ENCODE measurements at places on chromosomes 13 and 19.

GRCh38 chr19:6086068-6086788 lies 24.1 kb downstream of the RFX2 start:
- no peak for DNase-seq

DNA sequence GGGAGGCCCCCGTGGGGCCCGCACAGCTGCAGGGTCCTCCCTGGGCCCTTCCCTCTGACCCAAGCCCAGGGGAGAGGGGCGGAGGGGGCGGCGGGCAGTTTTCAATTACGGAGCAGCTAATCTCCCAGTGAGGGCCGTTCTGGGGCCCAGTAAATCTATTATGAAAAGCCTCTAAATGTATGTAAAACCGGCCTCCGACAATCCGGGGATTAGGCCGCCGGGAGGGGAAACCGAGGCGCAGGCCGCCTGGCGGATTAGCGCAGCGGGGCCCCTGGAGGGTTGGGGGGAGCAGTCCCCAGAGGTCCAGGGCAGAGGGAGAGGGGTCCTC lies 25.1 kb downstream of the EFNA2 start:
- DNase-seq: no peak

GRCh38 chr13:24159357-24159756 lies 1.2 kb upstream of the SPATA13 start:
- DNase-seq: no peak

- no peak for DNase-seq
Measured at GRCh38 chr19:13781547-13781946, 7.3 kb downstream of the C19orf53 start.

DNA sequence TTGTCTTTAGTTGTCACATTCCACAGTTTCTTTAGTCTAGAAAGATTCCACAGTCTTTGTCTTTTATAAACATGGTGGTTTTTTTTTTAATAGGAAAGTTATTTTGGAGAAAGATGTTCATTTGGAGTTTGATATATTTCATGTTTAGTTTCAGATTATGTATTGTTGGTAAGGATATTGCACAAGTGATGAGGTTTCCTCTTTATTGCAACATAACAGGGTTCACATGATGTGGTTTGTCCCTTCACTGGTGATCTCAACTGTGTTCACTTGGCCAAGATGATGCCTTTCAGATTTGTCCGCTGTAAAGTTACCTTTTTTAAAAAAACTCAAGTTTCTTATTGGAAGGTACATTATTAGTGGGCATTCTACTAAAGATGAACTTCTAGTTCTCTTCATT lies 3.2 kb downstream of the ZNF230 start:
- no peak for DNase-seq

GRCh38 chr13:20024702-20025101 lies 66.2 kb downstream of the ZMYM2 start:
- no peak for DNase-seq

DNA sequence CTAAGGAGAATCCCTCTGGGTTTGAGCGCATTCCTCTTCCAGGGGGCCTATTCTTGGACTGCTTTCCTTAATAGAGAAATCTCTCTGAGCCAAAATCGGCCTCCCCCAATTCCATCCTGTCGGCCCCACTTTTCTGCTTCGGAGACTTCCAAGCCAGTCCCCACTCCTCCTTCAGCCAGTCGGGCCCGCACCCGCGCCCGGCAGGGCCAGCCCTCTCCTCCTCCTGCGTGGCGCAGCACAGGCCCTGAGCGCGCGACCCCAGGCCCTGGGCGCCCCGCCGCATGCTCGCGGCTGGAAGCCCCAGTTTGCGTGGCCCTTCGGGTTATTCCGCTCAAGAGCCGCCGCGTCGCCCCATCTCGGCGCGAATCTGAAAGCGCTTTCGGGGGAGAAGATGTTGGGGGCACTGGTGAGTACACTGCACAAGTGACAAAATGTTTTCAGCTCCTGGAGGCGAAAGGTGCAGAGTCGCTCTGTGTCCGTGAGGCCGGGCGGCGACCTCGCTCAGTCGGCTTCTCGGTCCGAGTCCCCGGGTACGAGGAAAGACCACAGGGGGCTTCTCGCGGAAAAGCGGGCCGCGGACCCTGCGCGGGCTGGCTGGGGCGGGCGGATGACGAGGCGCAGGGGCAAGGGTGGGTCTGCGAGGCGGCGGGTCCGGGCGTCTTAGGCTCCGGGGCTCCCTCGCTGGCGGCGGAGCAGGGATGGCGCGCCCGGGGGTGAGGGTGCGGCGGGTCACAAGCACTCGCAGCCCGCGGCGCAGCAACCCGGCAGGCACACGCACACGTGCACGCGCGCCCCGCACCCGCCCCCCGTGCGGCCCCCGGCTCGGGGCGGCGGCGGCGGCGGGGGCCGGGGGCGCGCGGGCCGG lies at the start of gene IL17D:
Gene IL17D (plus strand): TSS at position 785 of the 865 bp plus-strand sequence. CDS start 303 bp downstream, outside the sequence.
- peak; percentile 32 for DNase-seq

GRCh38 chr13:28684257-28684656 lies 25.3 kb downstream of the POMP start:
- no peak for DNase-seq

DNA sequence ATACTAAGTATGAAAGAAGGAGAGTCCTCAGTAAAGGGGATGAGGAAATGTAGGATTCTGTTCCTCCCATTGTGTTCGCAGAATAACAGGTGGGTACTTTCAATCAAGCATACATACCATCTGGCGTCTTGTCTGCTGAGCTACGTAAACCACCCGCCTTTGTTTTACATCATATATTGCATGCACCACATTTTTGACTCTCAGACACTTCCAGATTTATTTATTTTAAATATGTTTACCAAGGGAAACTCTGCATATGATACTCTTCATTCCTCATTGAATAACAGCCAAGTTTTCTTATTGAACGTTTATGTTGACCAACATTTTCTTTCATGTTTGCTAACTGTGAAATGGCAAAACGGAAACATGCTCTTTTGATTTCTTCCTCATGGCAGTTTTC lies 174.1 kb downstream of the FGF14 start:
- DNase-seq: no peak

DNA sequence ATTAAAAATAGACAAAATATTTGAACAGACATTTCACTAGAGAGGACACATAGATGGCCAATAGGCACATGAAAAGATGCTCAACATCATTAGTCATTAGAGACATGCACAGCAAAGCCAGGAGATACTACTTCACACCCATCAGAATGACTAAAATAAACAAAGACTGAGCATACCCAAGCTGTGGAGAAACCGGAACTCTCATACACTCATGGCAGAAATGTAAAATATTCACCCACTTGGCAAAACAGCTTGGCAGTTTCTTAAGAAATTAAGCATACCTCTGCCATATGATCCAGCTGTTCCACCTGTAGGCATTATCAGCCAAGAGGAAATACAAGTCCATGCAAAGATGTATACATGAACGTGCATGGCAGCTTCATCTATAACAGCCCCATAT lies 213.4 kb downstream of the TSHZ3 start:
- DNase-seq: no peak

- DNase-seq: no peak
Measured at GRCh38 chr13:68813180-68813796, 1294.3 kb upstream of the ATXN8OS start.

- DNase-seq: no peak
Measured at GRCh38 chr19:3813473-3814392, 27.6 kb upstream of the MATK start.

DNA sequence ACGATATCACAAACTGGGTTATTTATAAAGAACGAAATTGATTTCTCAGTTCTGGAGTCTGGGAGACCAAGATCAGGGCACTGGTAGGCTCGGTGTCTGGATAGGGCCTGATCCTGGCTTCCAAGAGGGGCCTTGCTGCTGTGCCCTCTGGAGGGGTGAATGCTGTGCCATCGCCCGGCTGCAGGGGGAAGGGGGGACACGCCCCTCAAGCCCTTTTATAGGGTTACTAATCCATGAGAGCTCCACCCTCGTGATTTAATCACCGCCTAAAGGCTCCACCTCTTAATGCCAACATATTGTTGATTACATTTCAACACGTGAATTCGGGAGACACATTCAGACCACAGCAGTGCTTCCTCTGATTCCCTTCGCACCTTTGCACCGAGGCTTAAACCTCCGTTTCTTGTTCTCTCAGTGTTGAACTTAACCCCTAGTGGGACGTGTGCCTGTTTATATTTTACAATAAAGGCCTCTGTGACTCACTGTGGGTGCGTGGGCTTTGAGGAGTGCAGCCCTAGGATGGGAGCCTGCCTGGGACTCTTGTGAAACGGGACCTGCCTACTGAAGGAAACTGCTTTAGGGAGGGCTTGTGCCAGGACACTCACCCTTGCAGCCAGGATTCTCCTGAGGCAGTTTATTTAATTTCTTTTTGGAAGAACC lies 52.4 kb upstream of the SPATA13 start:
- DNase-seq: no peak

GRCh38 chr13:106113796-106114195 lies 421.7 kb downstream of the EFNB2 start:
- DNase-seq: no peak

GRCh38 chr13:27793507-27794367 lies 1.5 kb downstream of the GSX1 start:
- no peak for DNase-seq

DNA sequence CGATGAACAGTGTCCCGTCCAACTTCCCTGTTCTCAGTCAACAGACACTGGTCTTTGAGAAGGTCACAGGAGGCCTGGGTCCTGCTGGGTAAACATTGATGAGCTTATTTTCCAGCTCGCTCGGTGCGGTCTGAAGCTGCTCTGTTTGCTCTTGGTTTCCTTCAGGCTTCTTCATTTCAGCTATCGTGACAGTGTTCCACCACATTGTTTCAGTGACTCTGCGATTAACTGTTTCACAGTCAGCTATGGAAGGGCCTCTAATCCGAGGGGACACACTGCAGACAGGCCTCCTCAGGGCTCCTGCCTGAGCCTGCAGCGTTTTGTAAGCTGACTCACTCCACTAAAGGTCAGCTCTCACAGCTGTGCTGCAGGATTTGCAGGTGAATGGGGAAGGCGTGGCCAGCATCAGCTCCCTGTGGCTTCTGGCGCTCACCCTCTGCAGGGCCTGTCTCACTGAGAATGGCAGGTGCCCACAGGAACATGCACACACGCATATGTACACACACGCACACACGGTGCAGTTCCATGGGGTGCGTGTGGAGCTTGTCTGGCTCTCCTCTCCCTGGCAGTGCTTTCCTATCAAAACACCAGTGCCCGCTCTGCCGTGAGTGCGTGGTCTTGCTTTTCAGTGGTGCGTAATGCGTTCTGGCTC lies 62.9 kb upstream of the MCF2L start:
- peak; percentile 48 for DNase-seq

DNA sequence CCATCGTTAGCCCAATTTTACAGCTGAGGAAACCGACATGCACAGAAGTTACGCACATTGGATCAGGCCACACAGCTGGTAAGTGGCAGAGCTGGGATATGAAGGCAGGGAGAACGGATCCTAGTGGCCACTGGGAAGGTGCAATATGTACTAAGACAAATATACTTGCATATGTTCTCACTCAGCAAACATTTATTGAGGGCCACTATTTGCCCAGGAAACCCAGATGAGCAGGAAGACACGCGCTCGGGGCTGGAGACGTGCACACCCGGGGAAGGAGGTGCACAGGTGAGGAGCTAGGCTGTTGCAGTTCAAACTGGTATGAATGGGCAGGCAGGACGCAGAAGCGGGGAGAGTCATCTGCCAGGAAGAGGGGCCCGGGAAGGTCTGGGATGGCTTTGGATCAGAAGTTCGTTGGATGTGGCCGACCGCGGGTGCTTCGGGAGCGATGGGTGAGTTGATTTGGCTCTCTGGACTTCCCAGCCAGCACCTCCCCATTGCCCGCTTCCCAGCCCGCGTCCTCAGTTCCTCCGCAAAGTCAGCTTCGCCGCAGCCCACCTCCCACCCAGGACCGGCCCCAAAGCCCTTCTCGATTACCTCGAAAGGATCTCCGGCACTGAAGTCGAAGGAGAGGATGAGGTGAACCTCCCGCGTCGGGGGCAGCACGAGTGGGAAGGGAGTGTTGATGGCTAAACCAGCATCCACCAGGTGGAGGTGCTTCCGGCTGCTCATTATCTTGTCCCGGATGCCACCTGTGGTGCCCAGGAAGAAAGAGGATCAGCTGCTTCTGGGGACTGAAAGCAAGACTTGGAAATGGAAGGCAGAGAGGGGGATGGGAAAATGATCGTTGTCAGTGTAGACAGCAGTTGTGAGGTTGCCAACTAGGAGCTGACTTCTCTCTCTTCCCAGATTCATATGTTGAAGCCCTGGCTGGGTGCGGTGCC lies 17.8 kb upstream of the CABP5 start:
- DNase-seq: no peak

DNA sequence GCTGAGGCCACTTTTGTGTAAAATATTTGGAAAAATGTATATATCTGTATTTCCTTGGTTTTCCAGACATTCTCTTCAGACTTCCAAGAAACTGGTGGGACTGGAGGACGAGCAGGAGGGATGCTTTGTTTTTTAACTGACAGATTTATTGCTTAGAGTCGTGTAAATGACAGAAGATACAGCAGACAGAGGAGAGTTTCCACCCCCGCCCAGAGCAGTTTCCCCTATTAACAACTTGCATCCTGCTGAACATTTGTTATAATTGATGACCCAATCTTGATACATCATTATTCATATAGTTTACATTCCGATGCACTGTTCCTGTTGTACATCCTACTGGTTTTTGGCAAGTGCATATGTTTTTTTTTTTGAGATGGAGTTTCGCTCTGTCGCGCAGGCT lies 7.1 kb upstream of the DOCK6 start:
- DNase-seq: no peak

- DNase-seq: no peak
Measured at GRCh38 chr13:30234619-30235162, 72.7 kb downstream of the KATNAL1 start.

DNA sequence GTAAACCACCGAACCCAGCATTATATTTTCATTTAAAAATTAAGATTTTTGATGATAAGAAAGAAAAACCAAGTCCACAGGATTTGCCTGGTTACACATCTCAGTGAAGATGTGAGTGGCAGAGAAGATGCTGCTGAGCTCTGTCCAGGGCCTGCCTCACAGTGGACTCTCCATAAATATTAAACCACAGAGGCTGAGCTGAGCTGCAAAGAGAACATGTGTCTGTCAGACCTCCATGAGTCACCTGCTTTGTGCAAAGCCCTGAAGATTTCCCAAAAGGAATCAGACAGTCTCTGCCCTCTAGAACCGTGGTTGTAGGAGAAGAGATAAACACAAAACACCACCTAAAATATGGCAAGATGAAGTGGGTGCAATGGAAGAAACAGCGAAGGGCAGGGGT lies 127.2 kb upstream of the TSC22D1 start:
- no peak for DNase-seq

GRCh38 chr13:27171244-27171826 lies at the start of gene USP12:
Gene USP12, minus strand, starts transcription at chr13:27171811. Its CDS starts 172 bp downstream, at chr13:27171639.
- DNase-seq: peak; percentile 7

GRCh38 chr13:51865838-51866237 lies 4.1 kb downstream of the CCDC70 start:
- DNase-seq: no peak

GRCh38 chr13:21675095-21675991 lies 4.5 kb downstream of the FGF9 start:
- peak; percentile 59 for DNase-seq
